ENCODE measurements at places on chromosomes 4 and X. TPM values are rescaled to one million over a fixed set of nuclear protein-coding genes. Genes with fewer than 3 reads are reported as not detected.

Gene PARM1
- total RNA-seq = 2.3 TPM

Gene NLGN4X
- 2.5 TPM for total RNA-seq

Gene GTPBP6
- total RNA-seq = 56.0 TPM

Gene PF4V1
- total RNA-seq = not detected

Gene ADGRG4
- total RNA-seq = under 0.01 TPM

Gene DRP2
- total RNA-seq = 5.8 TPM

Gene PDCL2
- total RNA-seq = 0.44 TPM

Gene PI4K2B
- total RNA-seq = 5.3 TPM

Gene SLC10A6
- total RNA-seq = not detected

Gene HAUS3
- 11.2 TPM for total RNA-seq

DNA sequence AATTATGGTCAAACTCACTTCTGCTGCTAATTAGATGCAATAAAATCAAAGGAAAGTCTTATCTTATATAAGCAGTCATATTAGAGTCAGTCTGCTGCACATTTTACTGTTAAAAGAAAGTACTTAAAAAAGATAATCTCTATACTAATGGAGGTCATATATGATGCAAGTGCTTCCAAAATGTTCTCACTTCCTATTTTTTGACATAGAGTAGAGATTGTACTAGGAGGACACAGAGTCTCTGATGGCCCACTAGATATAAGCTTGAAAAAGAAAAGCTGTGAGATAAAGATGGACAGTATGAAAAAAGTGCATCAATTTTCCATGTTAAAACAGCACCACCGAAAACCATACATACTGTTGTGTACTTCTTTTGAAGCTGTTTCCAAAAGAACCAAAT is 196.9 kb downstream of the KLHL13 start:
- ATAC-seq = no peak

DNA sequence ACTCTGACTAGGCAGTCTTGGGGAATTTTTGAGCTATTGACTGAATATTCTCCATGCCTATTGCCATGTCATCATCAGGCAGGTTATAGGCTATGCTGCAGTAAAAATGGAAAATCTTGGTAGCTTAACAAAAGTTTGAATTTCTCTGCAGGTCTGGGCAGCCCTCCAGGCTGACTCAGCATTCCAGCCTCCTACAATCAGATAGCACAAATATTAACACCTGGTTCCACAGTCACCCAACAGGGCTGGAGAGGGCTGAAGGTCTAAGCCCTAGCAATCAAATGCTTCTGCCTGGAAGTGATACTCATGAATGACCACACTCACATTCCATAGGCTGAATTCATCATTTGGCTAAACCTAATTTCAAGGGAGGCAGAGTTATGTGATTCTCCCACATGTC is 9.6 kb upstream of the PPP3CA start:
- no peak for ATAC-seq

GRCh38 chr4:141004823-141005222 is 128.4 kb downstream of the RNF150 start:
- ATAC-seq = no peak

GRCh38 chrX:112760697-112761096 is 79.9 kb downstream of the AMOT start:
- no peak for ATAC-seq

- ATAC-seq = peak; percentile 68
These were observed 502.5 kb downstream of the TECRL start for GRCh38 chr4:63906660-63907183.

DNA sequence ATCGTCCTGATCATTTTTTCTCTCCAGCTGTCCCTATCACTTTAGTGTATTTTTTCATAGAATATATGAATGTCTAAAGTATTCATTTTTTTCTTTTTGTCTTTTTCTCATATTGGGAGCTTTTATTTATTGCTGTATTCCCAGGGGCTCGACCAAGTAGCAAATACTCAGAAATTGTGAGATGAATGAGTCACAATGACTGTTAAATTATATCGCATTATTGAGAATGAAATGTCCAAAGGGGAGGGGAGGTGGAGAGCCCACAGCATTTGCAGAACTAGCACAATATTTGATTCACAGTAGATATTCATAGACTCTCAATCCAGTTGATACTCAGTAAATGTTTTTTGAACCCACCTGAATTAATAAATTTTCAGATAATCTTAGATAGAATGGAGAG is 543.6 kb upstream of the FAM241A start:
- no peak for ATAC-seq

- no peak for ATAC-seq
These were observed 78.4 kb downstream of the CCNG2 start for GRCh38 chr4:77235289-77235854.

DNA sequence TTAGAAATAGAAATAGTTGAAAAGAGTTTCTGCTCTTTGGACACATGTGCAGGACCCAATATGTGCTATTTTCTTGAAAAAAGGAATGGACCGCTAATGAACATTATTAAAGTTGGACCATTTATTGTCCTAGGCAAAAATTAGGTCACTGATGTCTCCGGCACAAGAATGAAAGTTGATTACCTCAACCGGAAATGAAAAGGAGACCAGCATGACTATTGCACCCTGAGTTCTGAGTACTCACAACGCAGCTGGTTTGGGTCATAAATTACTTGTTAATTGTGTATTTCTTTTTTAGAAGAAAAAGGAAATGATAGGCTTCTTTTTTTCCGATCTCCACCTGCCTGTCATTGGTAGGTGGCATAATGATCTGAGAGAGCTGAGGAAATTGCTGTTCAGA is 232.7 kb downstream of the ARHGAP24 start:
- no peak for ATAC-seq

DNA sequence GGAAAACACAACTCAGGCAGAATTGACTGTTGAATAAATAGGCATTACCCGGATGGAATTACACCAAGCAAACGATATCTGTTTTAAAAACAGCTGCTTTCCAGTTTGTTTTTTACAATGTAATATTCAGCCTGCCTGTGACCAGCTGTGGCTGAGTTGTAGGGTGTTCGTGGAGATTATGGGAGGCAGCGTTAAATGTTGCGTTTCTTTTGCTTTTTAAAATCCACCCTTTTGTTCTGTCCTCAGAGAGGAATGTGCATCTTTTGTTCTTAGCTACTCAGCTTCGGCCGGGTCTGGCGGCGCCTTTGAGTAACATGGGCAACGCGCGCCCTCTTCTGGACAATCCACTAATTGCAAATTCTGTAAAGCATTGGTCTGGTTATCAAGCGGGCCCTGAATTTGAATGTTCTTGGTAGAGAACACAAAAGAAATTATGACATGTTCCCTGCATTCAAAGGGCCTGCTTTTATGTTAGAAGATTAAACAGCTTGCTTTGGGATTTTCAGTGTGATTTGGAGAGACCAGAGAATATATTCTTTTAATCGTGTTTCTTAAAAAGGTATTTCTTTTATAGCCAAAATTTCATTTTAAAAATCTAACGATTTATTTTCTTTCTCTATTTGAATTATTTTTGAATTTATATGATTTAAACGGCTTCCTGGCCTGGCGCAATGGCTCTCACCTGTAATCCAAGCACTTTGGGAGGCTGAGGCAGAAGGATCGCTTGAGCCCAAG is 76.3 kb upstream of the TRIM2 start:
- peak; percentile 91 for ATAC-seq

GRCh38 chrX:1493877-1494510 is 41.3 kb upstream of the ASMTL start:
- peak; percentile 42 for ATAC-seq

GRCh38 chr4:142297313-142297712 is 548.8 kb downstream of the INPP4B start:
- ATAC-seq = no peak

DNA sequence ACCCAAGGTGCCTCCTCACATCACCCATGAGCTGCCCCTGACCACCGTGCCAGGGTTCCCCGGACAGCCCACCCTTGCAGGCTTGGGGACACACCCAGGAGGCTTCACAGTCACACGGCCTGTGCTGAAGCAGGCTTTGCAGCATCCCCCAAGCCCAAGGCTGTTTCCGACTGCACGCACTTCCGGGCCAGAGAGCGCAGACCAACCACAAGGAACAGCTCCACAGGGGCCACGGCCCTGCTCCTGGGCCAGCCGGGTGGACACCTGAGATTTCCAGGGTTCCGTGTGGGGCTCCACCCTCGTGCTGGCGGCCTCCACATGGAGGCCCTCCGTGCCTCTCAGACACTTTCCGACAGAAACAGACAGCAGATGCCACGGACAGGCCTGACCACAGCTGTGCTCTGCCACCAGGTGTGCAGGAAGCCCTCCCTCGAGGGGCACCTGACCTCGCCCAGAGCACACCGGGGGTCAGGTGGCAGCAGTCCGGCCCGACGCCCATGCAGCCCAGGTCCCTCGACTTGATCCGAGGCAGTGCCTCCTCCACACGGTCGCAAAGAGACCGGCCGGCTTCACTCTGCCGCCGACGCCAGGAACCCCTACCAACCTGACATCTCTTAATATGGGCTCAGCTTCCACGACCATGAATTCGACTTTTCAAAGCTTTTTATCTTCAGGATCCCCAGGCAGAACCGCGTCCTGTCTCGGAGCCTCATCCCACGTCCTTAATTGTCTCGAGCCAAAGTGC is 8.0 kb downstream of the CTBP1 start:
- no peak for ATAC-seq

DNA sequence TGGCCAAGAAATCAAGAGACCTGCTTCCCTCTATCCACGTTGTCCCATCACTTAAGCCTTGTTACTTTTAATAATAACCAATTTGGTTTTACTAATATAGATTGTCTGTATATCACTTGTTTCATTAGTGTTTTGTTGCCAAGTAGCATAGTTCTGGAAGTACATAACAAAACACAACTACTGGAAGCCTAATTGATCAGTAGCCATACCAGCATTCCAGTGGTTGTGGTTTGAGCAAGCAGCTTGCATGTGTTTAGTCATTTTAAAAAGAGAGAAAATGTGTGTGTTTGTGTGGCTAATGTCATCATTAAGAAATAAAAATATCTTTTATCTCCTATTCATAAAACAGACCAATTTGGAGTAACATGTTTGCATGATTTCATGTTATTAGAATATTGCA is 70.8 kb downstream of the PTPN13 start:
- ATAC-seq = peak; percentile 48

DNA sequence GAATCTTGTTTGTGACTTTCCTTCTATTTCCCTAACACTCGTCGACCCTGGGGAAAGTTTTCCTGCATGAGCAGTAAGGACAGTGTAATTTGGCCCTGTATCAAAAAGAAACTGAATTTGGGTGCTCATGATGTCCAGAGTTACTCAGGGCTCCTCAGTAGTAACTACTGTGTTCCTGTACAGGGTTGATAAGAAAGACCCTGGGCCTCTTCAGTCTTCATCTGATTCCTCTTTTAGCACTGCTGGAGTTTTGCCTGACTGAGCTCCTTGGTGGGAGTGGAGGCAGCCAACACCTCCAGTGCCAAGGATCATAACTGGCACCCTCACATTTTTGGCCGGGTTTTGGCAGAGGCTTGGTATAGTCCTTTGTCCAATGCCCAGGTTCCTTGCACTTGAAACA is 7.1 kb upstream of the AREG start:
- no peak for ATAC-seq

DNA sequence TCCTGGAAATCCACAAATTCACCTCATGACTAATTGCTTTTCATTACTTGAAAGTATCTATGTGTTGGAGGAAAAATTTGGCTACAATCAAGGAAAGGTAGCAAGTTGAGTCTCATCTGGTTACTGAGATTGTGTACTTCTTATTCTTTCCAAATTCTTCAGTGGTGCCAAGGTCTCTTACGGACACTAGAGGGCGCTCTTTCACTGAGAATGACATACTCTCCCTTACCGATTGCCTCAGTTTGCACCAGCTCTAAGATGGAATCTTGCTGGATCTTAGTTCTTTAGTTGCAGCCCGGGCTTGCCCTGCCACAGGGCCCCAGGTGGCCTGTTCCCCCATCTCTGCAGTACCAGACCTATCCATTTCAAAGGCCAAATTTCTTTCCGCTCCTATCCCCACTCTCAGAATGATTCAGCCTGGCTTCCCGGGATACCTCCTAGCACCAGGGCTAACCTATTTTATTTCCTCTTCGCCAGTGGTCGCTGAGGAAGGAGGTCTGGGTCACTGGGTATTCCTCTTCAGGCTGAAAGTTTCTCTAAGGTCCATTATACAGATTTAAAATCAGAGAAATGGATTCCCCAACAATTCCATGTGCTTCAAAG is 24.6 kb upstream of the GPR50 start:
- peak; percentile 63 for ATAC-seq

DNA sequence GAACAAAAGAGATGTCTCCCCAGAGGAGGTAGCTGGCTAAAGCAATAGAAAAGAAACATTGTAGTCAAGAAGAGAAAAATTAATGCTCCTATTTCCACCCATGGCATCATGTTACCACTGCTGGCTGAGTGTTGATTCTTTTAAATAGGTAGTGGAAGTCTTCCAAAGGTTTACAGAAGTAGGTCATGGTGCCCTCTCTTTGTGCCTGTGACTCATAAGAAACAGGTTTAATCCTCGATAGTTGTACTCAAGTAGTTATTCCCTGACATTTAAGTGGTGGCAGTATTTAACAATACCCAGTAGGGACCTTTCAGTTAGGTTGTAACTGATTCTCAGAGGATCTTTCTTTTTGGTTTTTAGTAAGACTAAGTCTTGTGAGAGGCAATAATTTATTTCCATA is 247.8 kb downstream of the TEX13A start:
- ATAC-seq = no peak

DNA sequence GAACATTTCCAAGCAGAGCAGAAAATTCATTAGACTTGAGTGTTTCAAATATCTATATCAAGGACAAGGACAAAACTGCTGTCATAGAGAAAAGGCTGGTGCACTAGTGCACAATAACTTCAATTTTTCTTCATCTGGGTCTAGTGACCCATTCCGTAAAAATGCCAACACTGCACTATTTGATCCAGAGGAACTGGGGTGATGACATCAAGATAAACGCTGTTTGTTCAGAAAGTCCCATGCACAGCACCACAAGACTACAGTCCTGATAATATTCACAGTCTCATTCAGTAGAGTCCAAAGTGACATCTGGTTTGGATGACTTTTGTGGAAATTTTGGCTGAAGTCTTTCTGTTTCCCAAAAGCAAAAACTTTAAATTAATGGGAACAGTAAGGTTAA is 303.5 kb upstream of the GALNT7 start:
- no peak for ATAC-seq

- ATAC-seq = no peak
These were observed 780.4 kb upstream of the MAGEB2 start for GRCh38 chrX:29434939-29435338.

DNA sequence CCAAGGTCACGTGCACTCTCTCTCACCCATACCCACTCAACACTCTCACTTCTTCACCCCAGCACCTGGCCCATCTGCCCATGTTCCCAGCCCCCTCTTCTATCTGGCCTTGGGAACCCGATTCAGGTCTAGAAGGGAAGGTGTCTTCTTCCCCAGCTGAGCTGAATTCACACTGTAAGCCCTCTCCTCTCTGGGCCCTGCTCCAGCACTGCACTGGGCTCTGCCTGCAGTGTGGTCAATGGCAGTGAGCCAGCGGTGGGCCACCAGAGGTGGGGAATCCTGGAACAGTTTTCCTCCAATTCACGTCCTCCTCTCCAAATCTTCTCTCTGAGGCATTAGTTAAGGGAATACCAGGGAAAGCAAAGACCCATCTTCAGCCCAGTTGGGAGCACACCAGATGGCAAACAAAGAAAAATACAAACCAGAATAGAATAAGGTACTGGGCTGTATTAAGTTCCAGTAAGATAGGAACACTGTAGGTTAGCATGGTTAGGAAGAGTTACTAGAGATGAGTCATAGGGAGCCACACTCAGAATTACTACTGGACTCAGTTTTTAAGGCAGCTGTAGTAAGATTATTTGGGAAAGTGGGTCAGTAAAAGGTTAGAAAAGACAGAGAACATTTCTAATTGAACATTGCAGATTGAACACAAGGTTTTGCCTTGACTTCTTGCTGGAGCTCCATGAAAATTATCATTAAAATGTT is 5.0 kb downstream of the AWAT2 start:
- ATAC-seq = no peak

Data from motor neuron (in vitro differentiated cells).